ENCODE measurements at places on chromosomes 6 and 20. TPM values are rescaled to one million over a fixed set of nuclear protein-coding genes. Genes with fewer than 3 reads are reported as not detected.

Gene IL17F
- not detected for total RNA-seq

Gene RAB44
- total RNA-seq = not detected

Gene POU5F1
- total RNA-seq = 26.0 TPM

Gene TBX18
- not detected for total RNA-seq

Gene TNFRSF6B
- not detected for total RNA-seq

Gene RBM38
- total RNA-seq = 14.6 TPM

Gene ULBP1
- total RNA-seq = 0.64 TPM

Gene FUT9
- total RNA-seq = 2.1 TPM

Gene LY6G6C
- not detected for total RNA-seq

Gene ZSCAN12
- total RNA-seq = 7.3 TPM

Gene GJA1
- total RNA-seq = 26.6 TPM

Gene SUMO4
- not detected for total RNA-seq

DNA sequence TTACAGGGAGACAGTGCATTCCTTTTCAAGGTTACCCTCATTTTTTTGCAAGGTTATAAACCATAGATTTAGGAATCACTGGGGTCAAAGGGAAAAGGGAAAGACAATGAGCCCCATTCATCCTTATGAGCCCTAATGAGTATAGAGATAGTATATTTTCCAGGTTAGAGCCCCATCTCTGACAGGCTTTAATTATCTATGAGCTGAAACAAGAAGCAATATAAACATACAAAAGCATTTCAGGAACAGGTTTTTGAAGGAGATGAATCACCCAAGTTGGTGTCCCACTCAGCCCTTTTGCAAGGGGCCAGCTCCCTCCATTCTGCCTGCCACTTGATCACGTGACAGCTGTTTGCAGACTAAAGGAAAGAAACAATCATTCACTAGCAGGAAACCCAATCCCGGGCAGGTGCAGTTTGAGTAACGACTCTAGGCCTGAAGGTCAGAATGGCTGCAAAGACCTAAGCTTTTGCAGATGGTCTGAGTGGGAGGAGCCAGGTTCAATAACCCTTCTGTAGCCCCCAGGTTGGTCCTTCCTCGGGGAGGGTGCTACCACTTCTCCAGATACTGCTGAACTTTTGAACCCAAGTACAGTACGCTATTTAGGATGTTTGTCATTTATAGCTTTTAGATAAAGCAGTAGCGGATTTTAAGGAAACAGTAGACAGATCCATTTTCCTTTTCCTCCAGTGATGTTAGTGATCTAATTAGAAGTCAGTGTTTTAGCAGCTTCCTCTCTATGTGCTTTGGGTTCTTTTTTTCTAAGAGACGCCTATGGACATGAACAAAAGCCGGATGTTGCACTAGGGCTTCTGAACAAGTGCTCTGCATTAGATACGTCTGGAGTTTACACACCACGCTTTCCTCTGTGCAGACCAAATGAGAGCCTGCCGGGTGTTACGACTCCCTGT is 253.2 kb downstream of the SOX4 start:
- DNase-seq = no peak

GRCh38 chr6:81890846-81891245 is 138.4 kb upstream of the TENT5A start:
- DNase-seq = no peak

DNA sequence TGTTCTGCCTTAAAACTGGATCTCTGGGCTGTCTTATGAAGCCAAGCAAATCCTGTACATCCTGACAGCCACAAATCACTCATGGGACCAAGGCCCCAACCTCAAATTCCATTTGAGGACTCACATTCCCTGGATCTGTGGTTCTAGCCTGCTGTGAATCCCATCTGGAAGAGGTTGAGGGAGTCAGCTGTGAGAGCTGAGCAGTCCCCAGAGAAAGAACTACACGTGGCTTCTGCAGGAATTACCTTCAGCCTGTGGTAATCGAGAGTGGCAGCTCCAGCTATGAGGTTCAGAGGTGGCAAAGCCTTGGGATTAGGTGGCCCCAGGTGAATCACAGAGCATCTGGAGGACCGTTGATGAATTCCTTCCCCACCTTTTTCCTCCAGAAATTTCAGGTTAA is 245.2 kb downstream of the SLC24A3 start:
- no peak for DNase-seq

DNA sequence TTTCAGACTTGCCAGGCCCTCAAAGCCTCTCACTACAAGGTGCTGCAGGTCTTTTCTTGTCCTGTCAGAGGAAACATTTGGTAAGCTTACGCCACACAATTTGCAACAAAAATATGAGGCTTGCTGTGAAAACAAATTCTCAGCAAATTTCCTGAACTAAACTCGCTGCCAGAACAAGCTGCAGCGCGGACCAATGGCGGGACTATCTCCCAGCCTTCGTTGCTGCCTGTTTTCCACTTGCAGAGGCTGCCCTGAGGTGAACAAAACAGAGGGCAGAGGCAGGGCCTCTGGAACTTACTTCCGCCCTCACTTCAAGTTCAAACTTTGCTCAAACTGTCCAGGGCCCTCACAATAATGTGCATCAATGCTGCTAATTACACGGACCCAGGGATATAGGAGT is 12.4 kb downstream of the UQCC2 start:
- no peak for DNase-seq

- DNase-seq = no peak
These were observed 92.7 kb downstream of the DACT2 start for GRCh38 chr6:168226902-168227318.

- DNase-seq = no peak
These were observed 5.6 kb downstream of the TAGAP start for GRCh38 chr6:159038914-159039884.

DNA sequence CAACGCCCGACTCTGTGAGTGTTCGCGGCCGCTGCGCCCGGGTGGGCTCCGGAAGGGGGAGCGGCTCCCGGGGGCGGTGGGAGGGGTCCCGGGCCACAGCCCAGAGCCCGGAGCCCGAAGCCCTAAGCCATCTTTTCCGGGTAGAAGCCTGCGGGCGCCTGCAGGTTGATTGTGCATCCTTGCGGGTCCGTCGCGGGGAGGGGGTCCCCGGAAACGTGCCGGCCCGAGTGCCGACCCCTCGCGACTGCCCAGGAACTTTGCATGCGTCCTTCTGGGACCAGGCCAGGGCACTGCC is 413 bp downstream of the PTPRA start:
- DNase-seq = peak; percentile 13

DNA sequence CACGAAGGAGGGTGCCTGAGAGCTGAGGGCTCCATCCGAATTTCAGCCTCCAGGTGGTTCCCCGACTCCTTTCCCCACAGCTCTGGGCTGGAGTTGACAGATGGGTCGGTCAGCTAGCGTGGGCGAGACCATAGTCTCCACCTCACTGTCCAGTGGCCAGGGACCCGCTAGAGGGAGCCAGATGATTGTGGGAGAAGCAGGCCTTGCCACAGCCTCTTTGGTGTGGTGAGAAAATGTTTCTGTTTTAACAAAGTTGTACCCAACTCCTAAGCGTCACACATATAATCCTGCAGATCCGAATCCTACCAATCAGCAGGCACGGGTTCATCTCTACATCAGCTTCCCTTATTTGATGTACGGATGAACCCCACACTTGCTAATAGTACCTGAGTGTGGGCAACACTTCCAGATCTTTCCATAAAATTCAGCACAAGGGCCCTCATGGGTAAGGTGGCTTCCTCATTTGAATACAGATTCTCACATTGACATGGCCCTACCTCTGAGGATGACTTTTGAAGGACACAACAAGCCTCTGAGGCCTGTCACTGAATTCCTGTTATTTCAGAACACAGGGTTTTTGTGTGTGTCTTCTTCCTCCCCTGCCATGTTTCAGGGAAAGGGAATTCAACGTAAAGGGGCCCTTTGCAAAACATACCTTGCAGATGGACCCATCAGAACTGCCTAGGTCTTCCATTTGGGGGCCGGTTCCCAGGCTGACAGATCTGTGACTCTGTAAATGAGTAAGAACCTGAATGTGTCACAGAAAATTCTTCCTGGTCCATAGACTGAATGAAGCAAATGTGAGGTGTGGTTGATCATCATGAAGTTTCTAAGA is 103.2 kb upstream of the DUSP22 start:
- DNase-seq = peak; percentile 72

DNA sequence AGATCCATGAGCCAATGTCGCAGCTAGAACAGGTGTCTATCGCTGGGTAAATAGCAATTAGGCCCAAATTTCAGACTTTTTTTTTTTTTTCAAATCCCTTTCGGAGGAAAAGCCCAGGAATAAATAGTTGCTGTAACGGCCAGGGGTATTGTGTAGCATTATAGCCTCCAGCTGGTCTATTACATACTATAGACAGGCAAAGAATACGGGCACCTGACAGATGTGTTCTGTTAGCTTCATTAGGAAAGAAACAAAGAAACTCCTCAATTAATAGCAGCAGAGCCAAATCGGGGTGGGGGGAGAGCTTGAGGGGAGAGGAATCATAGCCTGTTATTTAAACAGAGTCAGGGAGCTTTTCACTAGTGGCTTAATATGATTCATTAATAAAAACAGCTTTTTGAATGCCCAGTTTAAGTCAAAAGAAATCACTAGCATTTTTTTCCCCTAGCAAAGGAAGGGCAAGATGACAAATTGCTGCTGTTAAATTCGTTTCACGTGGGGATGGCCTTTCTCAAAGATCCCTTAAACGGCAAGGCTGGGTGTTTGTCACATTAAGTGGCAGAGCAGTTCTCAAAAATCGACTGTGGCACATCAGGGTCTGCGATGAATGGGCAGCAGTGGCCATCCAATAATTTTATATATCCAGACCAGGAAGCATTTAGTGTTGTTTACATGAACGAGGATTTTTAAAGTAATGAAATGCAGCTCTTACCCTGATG is 139.4 kb downstream of the ID4 start:
- no peak for DNase-seq

DNA sequence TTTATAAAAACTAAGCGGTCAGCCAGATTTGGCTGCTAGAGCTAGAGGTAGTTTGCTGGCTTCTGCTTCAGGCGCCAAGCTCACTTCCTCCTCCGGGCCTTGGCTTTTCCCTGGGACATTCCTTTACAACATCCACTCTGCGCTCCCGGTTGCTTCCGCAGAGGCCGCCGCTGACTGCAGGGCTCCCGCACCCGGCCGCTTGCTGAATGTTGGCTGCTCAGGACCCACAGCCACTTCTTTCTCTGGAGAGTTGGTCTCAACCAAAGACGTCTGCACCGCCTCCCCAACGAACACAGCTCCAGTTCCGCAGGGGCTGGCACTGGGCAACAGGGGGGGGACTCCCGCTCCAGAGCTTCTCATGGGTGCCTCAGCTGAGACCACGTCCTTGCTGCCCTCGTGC is 282.8 kb downstream of the TFAP2C start:
- no peak for DNase-seq

GRCh38 chr6:30686009-30686907 is at the start of gene PPP1R18:
PPP1R18 (minus strand) TSS chr6:30686645; CDS start chr6:30686018, 627 bp downstream.
- DNase-seq = peak; percentile 49

- DNase-seq = peak; percentile 26
These were observed 3.5 kb upstream of the ACAT2 start for GRCh38 chr6:159758031-159759001.

DNA sequence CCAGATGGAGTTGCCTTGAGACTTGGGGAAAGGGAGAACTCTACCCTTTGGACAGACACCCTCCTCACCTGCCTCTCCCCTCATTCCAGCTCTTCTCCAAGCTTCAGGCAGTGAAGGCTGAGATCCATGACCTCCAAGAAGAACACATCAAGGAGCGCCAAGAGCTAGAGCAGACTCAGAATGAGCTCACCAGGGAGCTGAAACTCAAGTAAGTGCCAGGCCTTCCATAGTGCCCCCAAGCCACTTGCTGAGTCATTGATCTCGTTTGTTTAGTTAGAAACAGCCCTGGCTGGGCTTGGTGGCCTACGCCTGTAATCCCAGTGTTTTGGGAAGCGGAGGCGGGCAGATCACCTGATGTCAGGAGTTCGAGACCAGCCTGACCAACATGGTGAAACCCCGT is 39.2 kb downstream of the KIF3B start:
- DNase-seq = peak; percentile 15

GRCh38 chr20:22946596-22946995 is 88.5 kb upstream of the SSTR4 start:
- no peak for DNase-seq

DNA sequence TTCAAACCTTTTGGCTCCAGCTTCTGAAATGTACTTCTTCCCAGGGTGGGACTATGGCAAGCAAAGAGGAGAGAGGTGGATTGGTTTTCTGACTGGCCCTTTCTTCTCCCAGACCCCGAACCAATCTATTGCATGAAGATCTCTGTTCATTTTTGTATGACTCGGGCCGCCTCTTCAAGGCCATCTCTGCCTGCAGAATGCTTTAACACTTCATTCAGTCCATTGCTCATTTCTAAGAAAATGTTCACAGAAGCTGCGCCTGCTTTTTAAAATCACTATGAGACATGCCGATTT is 1.6 kb downstream of the VGLL2 start:
- no peak for DNase-seq

- DNase-seq = no peak
These were observed 127.0 kb downstream of the TBC1D7 start for GRCh38 chr6:13201336-13201735.

GRCh38 chr6:38144365-38144945 is 324.9 kb downstream of the ZFAND3 start:
- no peak for DNase-seq

GRCh38 chr6:110939429-110940200 is 18.9 kb upstream of the GTF3C6 start:
- DNase-seq = no peak

- DNase-seq = no peak
These were observed 60.9 kb upstream of the TULP1 start for GRCh38 chr6:35573495-35574110.

GRCh38 chr6:170142559-170142958 is 148.3 kb downstream of the DLL1 start:
- DNase-seq = no peak

DNA sequence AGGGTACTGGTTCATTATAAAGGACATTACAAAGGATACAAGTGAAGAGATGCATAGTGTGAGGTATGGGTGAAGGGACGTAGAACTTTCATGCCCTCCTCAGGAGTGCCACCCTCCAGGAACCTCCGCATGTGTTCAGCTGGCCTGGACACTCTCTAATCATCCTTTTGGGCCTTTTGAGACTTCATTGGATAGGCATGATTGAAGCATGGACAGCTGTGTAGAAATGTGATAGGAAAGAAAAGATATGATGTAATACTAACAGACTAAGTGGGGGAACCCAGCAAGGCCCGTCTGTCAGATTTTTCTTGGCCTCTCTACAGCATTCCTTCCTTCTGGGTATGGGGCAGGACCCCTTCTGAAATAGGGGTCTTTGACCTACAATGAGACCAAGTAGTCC is 31.1 kb downstream of the DOP1A start:
- no peak for DNase-seq

- DNase-seq = no peak
These were observed 1.2 kb downstream of the KAT14 start for GRCh38 chr20:18138639-18139583.

- DNase-seq = peak; percentile 1
These were observed 30.2 kb downstream of the FAM229B start for GRCh38 chr6:112117554-112117953.

- DNase-seq = no peak
These were observed 2.2 kb upstream of the NEU1 start for GRCh38 chr6:31864818-31865204.

DNA sequence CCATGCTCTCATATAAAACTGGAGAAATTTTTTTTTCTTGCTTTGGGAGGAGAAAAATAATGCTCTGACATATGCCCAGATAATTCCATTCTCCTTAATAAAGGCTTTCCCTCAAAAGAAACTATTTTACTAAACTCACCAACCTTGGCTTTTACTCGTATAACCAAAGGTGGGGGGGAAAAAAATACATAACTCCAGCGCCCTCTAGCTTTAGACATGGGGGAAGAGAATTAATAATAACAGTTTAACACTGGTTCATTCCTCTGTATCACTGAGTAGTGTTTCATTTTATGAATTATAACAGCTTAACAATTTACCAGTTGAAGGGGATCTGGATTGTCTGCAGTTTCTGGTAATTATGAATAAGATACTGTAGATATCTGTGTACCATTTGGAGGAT is 1226.1 kb downstream of the GRIK2 start:
- peak; percentile 6 for DNase-seq
